CD4-positive, alpha-beta T cell treated with Interleukin-4 for 1 hour (primary cell): ENCODE measurements at places on chromosomes 7 and 10.

DNA sequence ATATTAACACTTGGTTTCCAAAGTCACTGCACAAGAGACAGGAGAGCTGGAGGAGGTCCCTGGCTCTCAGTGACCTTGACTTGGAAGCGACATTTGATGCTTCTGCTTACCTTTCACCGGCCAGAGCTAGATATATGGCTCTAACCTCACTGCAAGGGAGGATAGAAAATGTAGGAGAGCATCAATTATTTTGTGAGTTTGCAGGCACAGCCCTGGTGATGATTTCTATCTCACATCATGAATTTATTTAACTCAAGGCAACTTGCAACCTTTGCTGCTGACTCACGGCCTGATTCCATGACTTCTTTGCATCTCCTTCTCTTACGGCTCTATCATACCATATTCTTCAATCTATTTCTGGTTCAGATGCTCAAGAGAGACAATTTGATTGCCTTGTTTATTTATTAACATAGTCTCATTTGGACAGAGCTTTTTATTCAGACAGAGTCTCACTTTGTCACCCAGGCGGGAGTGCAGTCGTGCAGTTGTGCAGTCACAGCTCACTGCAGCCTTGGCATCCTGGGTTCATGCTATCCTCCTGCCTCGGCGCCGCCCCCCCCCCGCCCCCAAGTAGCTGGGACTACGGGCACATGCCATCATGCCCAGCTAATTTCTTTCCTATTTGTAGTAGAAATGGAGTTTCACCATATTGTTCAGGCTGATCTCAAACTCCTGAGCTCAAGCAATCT, 196.0 kb downstream of the REEP3 start:
- DNase-seq = no peak

DNA sequence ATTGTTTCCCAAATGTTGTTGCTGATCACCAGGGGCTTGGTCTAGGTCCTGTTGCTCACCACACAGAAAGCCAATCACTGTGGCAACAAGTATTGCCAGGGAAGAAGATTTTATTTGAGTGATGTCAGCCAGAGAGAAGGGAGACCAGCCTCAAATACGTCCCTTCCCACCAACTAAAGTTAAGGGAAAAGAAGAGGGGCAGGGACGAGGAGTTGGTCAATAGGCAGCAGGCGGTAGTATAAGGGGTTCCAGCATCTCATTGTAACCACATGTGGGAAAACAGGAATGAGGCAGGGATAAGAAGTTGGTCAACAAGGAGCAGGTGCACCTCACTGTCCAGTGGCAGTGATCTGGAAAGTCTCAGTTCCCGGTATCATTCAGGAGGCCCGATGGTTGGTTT, 138.9 kb upstream of the KCNMA1 start:
- DNase-seq = no peak

- DNase-seq = no peak
Measured at GRCh38 chr7:96045919-96046318, 273.6 kb downstream of the DYNC1I1 start.

DNA sequence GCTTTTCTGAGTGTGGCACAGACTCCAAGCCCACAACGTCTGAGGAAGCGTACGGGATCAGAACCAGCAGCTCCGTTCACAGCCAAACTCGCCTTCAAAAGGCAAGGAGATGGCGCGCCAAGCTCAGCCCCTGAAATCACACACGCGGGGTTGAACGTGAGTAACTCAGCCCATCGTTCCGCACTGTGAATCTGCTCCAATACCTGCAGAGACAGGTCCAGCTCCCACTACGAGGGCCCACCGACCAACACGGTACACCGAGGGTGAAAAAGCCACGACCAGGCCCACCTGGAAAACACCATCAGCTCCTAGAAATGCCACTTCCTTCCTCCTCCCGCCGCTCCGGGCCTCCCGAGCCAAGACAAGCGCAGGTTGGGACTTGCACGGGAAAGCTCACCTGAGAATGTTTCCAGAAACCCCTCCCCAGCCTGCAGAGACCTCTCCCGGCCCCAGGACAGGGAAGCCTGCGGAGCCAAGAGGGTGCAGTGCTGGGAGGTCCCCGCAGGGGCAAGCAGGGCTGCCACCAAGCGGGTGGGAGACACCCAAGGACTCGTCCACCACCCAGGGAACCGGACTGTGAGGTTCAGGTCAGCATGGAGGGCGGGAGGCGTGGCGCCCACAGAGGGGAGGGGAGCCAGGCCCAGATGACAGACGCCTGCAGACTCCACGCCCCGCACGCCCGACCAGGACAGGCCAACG, 93.9 kb upstream of the PDGFA start:
- DNase-seq = no peak

GRCh38 chr7:69365651-69366192, 232.6 kb upstream of the AUTS2 start:
- DNase-seq = no peak

- DNase-seq = no peak
Measured at GRCh38 chr7:66739953-66740301, 606 bp upstream of the RABGEF1 start.

DNA sequence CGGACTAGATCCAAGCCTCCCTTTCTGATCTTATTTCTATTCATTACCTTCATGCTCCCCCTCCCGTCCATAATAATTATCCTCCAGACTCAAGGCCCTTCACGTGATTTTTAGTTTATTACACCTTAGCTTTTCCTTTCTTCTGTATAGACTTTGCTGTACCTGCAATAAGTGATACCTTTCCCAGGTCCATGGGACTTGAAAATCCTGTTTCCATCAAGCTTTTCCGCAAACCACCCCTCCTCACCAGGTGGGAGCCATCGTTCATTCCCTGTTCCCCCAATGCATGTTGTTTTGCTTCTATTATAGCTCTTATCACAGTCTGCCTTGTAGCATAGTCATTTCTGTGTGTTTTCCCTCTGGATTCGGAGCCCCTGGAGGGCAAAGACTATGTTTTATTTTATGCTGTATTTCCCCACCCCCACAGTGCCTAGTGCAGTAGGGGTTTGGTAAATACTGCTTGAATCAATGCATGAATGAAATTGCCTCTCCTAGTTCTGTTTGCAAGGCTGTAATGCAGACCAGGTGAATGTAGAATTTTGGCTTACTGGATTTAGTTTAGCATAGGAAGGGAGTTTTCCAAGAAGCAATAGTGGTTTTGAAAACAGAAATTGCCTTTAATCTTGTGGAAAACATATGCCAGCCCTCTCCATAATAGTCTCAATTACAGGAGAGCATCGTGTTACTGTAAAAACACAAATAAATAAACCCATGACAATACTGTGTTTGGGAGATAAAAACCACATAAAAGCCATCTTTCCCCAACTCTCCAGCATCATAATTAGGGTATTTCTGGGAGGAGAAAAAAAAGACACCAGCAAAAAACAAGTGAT, 213.4 kb downstream of the AUTS2 start:
- DNase-seq = no peak

DNA sequence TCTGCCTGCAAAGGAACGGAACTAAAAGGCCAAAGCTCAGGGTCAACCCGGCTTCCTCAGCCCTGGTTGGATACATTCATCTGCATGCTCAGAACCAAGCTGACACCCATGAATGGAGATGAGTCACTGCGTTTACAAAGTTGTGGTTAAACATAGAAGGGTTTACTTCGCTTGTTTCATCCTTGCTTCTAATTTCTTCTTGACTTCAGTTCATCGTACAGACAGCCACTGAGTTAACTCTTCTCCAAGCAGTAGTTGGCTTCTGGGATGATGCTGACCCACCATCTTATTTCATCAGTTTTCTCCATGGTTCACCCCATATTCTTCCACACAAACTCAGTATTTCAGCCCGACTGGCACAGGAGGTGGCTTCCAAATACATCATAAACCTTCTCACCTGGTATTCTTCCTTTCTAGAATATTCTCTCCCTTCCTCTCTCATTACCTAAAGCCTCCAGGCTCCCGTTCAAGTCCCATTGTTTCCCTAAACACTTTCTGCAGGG, 166.3 kb upstream of the RNF32 start:
- DNase-seq = no peak

DNA sequence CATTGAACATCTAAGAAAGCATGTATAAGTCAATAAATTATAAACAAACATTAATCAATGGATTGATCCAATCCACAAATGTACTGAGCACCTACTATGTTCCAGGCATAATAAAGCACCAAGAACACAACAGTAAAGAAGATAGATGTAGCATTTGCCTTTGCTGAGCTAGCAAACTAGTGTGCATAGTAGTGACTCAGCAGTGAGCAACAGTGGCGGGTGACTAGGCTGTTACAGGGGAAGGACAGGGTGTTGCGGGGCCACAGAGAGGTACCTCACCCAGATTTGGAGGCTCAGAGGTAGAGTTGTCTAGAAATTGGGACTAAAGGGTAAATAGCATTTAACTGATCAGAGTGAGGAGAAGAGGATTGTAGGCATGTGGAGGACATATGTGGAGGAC, 83.6 kb downstream of the NXPH1 start:
- DNase-seq = no peak

- DNase-seq = no peak
Measured at GRCh38 chr10:116870949-116871348, 21.6 kb downstream of the ENO4 start.

GRCh38 chr10:122052701-122053100, 63.7 kb downstream of the TACC2 start:
- no peak for DNase-seq

DNA sequence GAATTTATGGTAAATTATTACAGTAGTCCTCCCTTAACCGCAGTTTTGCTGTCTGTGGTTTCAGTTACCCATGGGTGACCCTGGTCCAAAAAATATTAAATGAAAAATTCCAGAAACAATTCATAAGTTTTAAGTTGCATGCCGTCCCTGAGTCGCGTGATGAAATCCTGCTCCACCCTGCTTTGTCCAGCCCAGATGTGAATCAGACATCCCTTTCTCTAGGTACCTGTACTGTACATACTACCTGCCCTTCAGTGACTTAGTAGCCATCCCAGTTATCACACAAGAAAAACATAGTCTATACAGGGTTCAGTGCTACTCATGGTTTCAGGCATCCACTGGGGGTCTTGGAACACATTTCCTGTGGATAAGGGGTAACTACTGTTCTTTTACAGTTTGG, 20.5 kb upstream of the RHEB start:
- DNase-seq = no peak

DNA sequence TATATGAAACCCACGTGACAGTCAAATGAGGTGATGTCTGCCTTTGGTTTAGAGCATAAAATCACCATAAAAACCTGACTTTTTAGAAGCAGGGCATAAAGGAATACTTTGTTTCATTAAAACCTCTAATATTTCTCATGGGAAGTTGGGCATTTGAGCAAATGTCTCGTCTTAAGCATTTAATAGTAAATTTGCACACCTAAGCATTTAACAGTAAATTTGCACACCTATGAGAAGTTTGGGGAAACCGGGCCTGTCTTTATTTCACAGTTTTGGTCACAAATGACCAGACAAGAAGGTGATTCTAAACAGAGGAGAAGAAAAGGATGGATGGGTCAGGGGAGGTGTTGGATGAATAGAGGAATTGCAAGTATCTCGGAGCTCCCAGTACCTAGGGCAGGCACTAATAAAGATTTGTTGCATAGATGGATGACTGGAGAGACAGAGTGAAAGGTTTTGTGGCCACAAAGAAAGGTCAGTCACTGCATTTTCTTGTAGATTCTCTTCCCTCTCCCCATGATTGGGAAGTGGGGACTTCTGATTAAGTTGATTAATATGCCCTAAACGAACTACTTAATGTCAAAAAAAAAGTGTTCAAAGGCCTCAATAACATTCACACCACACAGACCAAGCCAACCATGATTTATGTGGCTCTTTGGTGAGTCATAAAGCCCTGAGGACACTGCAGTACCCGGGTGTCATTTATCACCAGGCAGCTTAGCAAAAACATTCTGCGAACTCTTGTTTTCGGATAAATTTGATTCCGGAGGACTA, 158.2 kb downstream of the SPAG6 start:
- DNase-seq = no peak

- DNase-seq = no peak
Measured at GRCh38 chr7:65975814-65976445, 6.1 kb downstream of the GUSB start.

DNA sequence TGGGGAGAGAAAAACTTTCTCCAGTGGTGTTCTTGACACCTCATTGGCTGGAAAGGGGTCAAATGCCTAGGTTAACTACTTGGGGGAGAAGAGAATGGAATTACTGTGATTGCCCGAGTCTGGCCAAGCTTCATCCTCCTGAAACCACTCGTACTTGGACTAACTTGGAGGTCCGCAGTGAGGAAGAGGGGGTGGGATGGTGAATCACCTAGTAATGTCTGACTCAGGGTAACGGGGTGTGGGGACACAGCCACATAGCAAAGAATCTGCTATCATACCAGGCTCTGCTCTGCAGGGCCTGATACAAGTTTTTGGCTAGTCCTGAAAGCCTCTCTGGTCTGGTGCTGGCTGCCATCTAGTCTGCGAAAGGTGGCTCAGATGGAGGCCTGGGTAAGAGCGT, 190.9 kb downstream of the RPS24 start:
- no peak for DNase-seq

GRCh38 chr7:154860621-154861375, 142.1 kb downstream of the PAXIP1 start:
- no peak for DNase-seq

DNA sequence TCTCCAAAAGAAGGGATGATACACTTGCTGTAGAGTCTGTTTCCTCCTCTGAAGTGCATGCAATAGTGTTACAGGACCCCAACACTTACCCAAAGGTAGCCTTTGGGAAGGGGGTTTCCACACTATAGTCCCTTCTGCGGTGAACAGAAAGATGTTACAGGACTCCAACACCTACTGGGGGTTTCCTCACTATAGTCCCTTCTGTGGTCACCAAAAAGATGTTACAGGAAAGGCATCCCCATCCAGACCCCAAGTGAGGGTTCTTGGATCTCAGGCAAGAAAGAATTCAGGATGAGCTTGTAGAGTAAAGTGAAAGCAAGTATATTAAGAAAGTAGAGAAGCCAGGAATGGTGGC, 69.2 kb upstream of the PIK3CG start:
- no peak for DNase-seq

GRCh38 chr7:157279741-157280215, 57.0 kb upstream of the DNAJB6 start:
- DNase-seq = no peak

GRCh38 chr10:127161482-127161881, 34.9 kb downstream of the INSYN2A start:
- no peak for DNase-seq

GRCh38 chr7:86949052-86949778, 110.2 kb downstream of the ELAPOR2 start:
- DNase-seq = no peak

GRCh38 chr10:44058259-44058658, 326.6 kb downstream of the CXCL12 start:
- DNase-seq = no peak

DNA sequence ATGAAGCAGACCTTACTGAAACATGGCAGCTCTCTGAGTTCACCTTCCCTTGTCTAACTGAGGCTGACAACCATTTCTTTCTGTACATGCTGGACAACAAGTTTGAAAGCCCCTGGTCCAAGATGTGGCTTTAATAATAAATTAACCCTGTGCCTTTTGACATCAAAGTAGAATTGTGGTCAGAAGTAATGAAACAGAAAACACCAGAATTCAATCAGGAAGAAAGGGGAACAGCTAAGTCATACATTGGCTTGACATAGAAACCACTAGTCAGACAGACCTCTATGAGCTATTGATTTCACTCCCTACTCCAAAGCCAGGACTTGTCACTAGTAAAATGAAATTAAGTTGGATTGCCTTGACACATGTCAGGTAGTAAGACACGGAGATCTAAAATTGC, 175.2 kb upstream of the ASAH2 start:
- DNase-seq = no peak
